CD8-positive, alpha-beta memory T cell (primary cell): ENCODE measurements at places on chromosomes 16 and 17. TPM values are rescaled to one million over a fixed set of nuclear protein-coding genes. Genes with fewer than 3 reads are reported as not detected.

GRCh38 chr17:64147110-64148016 is 17.4 kb upstream of the ERN1 start:
- H3K27me3 ChIP-seq: no peaks in the 10 kb centered on the region
- H3K36me3 ChIP-seq: peaks cover 5% of the 10 kb centered on the region
- peak overlapping the region; percentile 83 for H3K27ac ChIP-seq
- H3K4me1 ChIP-seq: peaks cover 25% of the 10 kb centered on the region
- DNase-seq: no peak

- H3K27me3 ChIP-seq: no peaks in the 10 kb centered on the region
- no peak overlapping the region for H3K27ac ChIP-seq
- DNase-seq: no peak
Measured at GRCh38 chr16:24286741-24287405, 30.7 kb downstream of the CACNG3 start.

DNA sequence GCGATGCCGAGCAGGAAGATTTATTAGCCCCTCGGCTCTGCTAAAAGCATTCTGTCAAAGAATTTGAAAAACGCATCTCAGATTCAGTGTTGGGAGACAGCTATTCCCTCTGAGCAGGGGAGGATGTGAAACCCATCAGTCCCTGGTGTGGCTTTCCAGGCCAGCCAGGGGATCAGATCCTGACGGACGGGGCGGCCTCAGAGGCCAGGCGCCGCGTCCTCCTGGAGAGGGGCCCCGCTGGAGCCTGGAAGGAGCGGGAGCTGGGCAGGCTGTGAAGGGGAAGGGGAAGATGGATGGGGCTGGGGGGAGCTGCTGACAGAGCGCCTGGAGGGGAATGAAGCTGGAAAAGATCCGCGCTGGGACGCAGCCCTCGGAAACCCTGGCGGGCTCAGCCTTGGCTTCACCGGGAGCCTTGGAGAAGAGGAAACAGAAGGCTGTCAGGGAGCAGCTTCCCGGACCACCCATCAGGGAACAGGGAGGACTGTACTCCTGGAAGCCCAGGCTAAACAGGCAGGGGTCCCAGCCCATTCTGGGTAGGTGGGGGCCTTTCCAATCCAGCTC is 358.0 kb downstream of the C16orf95 start:
- DNase-seq: no peak
- H3K27ac ChIP-seq: no peak overlapping the region
- H3K4me1 ChIP-seq: no peaks in the 10 kb centered on the region
- no peaks in the 10 kb centered on the region for H3K36me3 ChIP-seq

DNA sequence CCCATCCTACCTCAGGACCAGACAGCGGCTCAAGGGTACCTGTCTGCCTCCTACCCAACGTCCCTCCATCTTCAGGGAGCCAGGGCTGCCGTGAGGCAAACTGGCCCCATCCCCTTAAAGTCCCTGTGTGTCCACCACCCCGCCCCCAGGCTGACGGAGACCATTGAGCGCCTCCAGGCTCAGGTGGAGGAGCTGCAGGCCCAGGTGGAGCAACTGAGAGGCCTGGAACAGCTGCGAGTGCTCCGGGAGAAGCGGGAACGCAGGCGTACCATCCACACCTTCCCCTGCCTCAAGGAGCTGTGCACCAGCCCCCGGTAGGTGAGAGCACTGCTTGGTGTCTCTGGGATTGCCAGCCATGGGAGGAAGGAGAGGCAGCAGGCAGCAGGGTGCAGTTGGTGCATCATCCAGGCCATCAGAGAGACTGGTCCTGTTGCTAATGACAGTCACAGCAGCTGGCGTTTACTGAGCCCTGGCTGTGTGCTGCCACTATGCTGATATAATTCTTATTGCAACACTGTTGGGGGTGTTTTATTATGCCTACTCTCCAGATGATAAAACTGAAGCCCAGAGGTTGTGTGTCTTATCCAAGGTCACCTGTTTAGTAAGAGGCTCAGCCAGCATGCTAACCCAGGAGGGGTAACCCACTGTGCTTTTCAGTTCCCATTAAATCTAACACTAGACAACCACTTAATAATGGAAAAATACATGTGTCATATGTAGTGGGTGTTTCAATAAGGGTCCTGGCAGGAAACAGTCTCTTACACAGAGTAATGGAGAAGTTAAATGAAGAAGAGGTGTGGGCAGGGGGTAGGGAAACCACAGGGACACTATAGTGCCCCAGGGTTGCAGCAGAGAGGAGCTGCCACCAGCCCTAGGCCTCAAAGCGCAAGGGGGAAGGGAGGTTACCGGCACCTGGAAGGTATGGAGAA is 10.3 kb upstream of the MRPL58 start:
- H3K27me3 ChIP-seq: no peaks in the 10 kb centered on the region
- H3K27ac ChIP-seq: no peak overlapping the region
- no peak overlapping the region for H3K4me3 ChIP-seq
- no peak for DNase-seq
- no peaks in the 10 kb centered on the region for H3K36me3 ChIP-seq

DNA sequence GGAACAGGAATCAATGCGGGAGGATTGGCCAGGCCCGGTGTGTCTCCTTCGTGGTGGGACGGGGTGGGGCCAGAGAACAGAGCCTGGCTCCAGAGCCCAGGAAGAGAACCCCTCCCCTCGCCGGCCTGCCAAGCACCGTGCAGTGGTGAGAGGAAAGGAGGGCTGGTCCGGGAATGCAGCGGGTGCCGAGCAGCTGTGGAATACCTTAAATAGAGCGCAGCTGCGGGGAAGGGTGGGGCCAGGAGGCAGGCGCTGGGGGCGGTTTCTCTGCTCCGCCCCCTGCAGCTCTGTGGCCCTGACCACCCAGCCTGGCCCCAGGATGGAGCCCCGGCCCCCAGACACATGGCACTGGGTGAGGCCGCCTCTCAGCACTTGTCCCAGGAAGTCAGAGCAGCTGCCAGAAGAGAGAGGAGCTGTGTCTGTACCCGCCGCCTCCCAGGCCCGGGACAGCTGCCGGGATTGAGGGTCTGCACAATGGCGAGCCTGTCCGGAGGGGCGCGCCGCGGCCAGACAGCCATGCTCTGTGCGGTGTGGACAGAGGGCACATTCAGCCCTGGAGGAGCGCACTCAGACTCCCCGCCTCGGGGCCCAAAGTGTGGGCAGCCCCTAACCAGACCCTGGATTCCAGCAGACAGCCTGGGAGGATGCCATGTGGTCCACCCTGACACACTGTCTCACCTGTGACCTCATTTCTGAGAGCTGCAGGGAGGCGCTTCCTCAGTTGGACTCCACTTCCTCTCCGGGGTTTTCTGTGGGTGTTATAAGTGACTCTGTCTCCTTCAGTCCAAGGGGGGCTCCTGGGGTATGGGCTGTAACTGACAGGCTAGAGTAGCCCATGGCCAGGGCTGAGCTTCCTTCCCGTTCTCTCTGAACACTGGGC is 268.8 kb downstream of the SEC14L1 start:
- H3K27me3 ChIP-seq: no peaks in the 10 kb centered on the region
- peak overlapping the region; percentile 47 for H3K27ac ChIP-seq
- no peaks in the 10 kb centered on the region for H3K36me3 ChIP-seq
- peak overlapping the region; percentile 14 for H3K4me3 ChIP-seq

DNA sequence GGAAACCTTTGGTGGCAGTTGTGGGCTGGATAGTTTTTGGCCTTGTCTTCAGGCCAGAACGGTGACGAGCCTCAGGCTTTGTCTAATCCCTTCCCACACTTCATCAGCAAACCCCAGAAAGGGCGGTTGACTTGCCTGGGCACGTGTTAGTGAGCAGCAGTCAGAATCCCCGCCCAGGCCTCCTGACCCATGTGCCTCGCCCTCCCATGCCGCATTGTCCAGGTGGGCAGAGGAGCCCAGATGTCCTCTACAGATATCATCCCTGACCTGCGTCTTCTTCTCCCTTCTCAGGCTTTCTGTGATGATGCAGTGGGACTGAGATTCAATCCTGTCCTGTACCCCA is 82.5 kb downstream of the OR1D5 start:
- H3K27me3 ChIP-seq: no peaks in the 10 kb centered on the region
- H3K4me3 ChIP-seq: no peak overlapping the region
- H3K36me3 ChIP-seq: peaks cover 10% of the 10 kb centered on the region
- no peak for DNase-seq
- no peaks in the 10 kb centered on the region for H3K4me1 ChIP-seq
- no peak overlapping the region for H3K27ac ChIP-seq

- no peak overlapping the region for H3K4me3 ChIP-seq
- H3K27me3 ChIP-seq: no peaks in the 10 kb centered on the region
- no peak overlapping the region for H3K27ac ChIP-seq
- no peak for DNase-seq
Measured at GRCh38 chr17:63274146-63274545, 172.0 kb downstream of the CYB561 start.

GRCh38 chr17:64702815-64703214 is 40.7 kb upstream of the SMURF2 start:
- no peak overlapping the region for H3K27ac ChIP-seq
- H3K4me3 ChIP-seq: no peak overlapping the region
- H3K36me3 ChIP-seq: no peaks in the 10 kb centered on the region
- DNase-seq: no peak
- H3K27me3 ChIP-seq: no peaks in the 10 kb centered on the region

DNA sequence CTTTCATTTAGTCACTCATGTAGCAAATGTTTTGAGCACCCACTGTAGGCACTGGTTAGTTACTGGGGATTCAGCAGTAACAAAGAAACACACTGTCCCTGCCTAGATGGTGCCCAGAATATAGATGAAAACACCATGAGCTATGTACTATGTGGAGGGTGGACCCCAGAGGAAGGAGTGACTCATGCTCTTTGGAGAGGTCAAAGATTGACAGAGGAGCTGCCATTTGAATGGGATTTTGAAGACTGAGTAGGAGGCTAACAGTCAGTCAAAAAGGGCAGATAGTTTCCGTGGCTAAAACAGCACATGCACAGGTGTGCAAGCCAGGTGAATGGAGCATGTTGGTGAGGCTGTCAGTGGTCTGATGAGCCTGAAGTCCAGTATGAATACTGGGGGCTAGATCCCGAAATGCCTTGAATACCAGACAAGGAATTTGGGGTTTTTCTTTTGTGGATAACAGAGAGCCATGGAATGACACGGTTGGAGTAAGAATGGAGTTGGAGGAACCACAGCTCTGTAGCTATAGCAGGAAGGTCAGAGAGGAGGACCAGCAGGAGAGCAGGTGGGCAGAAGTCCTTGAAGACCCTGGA is 6.1 kb downstream of the IL21R start:
- H3K36me3 ChIP-seq: peaks cover 4% of the 10 kb centered on the region
- peaks cover 70% of the 10 kb centered on the region for H3K4me1 ChIP-seq
- peak; percentile 64 for DNase-seq
- H3K27me3 ChIP-seq: no peaks in the 10 kb centered on the region
- peak overlapping the region; percentile 6 for H3K4me3 ChIP-seq

GRCh38 chr17:73266796-73267195 is 5.1 kb upstream of the CPSF4L start:
- H3K36me3 ChIP-seq: no peaks in the 10 kb centered on the region
- no peaks in the 10 kb centered on the region for H3K4me1 ChIP-seq
- H3K4me3 ChIP-seq: no peak overlapping the region
- DNase-seq: no peak

Gene MMP28
- total RNA-seq: not detected

Gene KRTAP2-3
- total RNA-seq: not detected
